ENCODE measurements at places on chromosomes 16 and 17. TPM values are rescaled to one million over a fixed set of nuclear protein-coding genes. Genes with fewer than 3 reads are reported as not detected.

MYH8 gene
- total RNA-seq, result not detected

- H3K27ac ChIP-seq, result no peak overlapping the region
- DNase-seq, result no peak
- no peak overlapping the region for H3K4me3 ChIP-seq
- H3K36me3 ChIP-seq, result no peaks in the 10 kb centered on the region
- peaks cover 5% of the 10 kb centered on the region for H3K27me3 ChIP-seq
These were observed 37.2 kb downstream of the SLC38A8 start for GRCh38 chr16:84005391-84005790.

GRCh38 chr17:80485846-80486245, 9.4 kb upstream of the NPTX1 start:
- no peaks in the 10 kb centered on the region for H3K4me1 ChIP-seq
- peaks cover 39% of the 10 kb centered on the region for H3K27me3 ChIP-seq
- no peak overlapping the region for H3K4me3 ChIP-seq
- no peaks in the 10 kb centered on the region for H3K36me3 ChIP-seq
- no peak for DNase-seq

CACNG3 gene
- not detected for total RNA-seq

HSF4 gene
- total RNA-seq, result 33.9 TPM

- DNase-seq, result no peak
- H3K36me3 ChIP-seq, result no peaks in the 10 kb centered on the region
- no peak overlapping the region for H3K4me3 ChIP-seq
- H3K4me1 ChIP-seq, result no peaks in the 10 kb centered on the region
These were observed 215.8 kb downstream of the RBFOX3 start for GRCh38 chr17:79395066-79395465.

DNA sequence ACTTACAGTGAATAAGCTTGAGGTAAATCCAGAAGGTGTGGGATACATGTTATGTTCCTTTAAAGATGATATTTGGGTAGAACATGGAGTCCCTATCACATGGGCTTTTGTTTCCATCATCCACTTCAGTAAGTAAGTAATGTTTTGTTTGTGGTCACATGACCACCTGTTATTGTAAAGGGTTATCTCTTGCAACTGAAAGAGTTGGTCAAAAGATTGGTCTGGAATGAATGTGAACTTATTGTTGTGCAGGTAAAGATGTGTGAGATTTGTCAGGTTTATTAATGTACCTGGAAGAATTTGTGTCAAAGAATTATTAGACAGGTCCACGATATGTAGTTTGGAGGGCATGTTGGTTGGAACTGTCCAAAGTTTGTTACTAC, 1.6 kb downstream of the OMG start:
- H3K4me1 ChIP-seq, result peaks cover 7% of the 10 kb centered on the region
- H3K4me3 ChIP-seq, result no peak overlapping the region
- no peaks in the 10 kb centered on the region for H3K36me3 ChIP-seq
- no peak overlapping the region for H3K27ac ChIP-seq
- DNase-seq, result no peak
- no peaks in the 10 kb centered on the region for H3K27me3 ChIP-seq

GRCh38 chr17:49132699-49133364, at the start of gene B4GALNT2:
B4GALNT2 (plus strand) TSS chr17:49132769; CDS start chr17:49132793, 24 bp downstream.
- H3K4me1 ChIP-seq, result peaks cover 5% of the 10 kb centered on the region
- no peak within 1 kb of the TSS for H3K27ac ChIP-seq
- DNase-seq, result no peak
- peaks cover 75% of the 10 kb centered on the region for H3K27me3 ChIP-seq
- H3K36me3 ChIP-seq, result no peaks in the 10 kb centered on the region

DNA sequence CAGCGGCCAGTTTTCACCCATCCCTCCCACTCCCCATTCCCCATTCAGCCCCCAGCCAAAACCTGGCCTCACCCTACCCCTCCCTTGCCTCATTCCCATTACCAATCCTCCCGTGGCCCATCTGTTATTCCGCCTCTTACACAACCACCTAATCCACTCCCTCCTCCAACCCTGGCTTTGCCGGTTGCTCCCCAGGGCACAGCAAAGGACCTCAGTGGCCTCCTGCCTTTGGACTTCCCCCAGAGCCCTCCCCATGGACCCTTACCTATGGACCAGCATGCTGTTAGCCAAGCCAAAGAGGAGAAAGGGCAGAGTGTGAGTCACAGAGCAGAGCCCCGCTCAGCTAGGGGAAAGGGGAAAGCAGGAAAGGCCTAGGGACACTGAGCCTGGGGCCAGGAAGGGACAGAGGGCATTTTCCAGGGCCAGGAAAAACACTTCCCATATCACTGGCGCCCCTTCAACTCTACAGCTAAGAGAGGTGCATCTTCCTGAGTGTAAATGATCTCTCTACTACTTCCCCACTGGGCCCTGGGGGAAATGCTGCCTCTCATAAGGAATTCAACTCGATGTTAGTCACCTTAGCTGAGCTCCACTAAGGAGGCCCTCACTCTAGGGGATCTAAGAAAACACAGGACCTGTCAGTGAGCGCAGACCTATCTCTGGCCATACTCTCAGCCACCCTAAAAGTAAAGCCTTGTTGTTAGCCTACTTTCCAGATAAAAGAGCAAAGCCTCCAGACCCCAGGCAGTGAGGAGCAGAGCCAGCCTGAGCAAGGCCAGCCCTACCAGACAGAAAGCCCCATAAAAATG, 10.6 kb downstream of the PEMT start:
- no peaks in the 10 kb centered on the region for H3K4me1 ChIP-seq
- H3K27me3 ChIP-seq, result no peaks in the 10 kb centered on the region
- H3K36me3 ChIP-seq, result no peaks in the 10 kb centered on the region
